Fibroblast of the aortic adventitia (primary cell): ENCODE measurements at places on chromosomes 11 and 22.

GRCh38 chr11:108703916-108704315 is 39.0 kb downstream of the DDX10 start:
- no peak for DNase-seq

DNA sequence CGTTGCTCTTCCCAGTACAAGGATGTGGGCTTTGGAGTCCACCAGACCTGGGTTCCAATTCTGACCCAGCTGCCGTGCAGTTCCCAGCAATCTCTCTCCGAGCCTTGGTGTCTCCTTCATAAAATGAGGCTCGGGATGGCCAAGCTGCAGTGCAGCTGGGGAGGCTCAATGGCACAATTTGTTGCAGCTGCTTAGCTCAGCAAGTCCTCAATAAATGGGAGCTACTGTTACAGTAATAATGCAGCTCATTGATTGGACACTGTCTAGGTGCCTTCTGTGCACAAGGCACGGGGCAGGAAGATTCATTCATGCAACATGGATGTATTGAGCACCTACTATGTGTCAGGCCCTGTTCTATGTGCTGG is 37.1 kb downstream of the SHISAL1 start:
- no peak for DNase-seq

GRCh38 chr11:80188076-80188627 is 747.3 kb upstream of the TENM4 start:
- DNase-seq: no peak

- no peak for DNase-seq
These were observed 8.1 kb downstream of the MALAT1 start for GRCh38 chr11:65506772-65507505.

DNA sequence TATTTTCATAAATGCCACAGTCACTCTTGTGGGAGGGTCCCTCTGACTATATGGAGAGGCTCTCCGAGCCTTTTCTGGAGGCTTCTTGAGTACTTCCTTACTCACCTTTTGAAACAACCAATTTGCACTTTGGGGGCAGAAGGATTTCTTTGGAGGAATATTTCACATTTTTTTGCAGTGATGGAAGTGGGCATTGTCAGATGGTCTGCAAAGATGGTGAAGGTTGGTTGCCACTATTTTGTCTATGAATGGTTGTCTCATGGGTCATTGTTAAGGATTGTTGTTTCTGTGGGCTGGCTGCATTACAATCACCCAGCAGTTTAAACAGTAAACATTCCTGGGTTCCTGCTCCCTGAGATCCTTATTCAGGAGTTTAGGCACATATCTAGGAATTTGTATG is 388.2 kb downstream of the TMEM135 start:
- no peak for DNase-seq

- peak; percentile 59 for DNase-seq
These were observed 1.5 kb upstream of the LARGE1 start for GRCh38 chr22:33921525-33922348.

DNA sequence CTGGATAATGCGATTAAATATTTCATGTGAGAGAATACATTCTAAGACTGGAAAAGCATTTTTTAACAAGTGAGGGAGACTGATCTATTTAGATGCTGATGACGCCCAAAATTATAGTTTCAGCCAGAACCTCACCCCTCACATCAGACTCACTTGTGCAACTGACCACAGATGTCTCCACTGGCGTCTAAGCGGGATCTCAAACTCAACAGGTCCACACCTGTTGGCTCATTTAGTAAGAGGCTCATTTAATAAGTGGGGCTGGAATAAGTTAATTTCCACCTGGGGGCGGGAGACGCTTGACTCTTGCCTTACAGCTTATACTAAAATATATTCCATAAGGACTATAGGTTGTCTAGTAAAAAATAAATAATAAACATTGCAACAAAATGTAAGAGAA is 47.5 kb downstream of the MORC2 start:
- DNase-seq: peak; percentile 3

DNA sequence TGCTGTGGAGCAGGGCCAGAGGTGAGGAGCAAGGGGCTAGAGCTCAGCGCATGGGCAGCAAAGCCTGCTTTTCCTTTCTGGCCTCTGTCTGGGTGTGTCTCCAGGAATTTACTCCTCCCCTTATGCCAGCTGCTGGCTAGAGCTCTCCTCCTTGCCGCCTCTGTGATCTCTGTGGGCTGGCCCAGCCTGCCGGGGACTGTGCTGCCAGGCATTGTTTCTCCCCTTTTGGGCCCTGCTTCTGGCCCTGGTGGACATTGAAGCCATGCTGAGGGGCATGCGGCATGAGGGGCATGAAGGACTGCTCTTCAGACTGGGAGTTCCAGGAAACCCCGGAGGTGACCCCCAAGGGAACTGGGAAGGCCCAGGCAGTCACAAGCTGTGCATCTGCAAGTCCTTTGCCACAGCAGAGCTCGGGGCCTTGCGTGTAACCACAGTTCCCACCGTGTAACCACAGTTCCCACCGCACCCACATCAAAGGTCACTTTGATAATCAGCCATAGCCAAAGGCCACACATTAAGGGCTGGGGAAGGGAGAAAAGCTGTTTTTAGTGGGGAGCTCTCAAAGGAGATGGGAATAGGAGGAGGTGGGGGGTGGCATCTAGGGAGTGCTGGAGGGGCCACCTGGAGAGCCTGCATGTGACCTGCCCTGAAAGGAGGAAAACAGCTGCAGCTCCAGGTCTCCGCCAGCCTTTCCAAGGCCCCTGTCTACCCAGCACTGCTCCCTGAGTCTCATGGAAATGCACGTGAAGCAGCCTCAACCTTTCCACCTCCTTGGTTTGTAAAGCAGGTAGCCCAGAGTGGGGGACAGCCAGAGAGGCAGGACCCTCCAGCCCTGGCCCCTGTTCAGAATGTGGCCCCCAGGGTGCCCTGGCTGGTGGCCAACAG is 62.3 kb downstream of the PPFIBP2 start:
- DNase-seq: no peak

DNA sequence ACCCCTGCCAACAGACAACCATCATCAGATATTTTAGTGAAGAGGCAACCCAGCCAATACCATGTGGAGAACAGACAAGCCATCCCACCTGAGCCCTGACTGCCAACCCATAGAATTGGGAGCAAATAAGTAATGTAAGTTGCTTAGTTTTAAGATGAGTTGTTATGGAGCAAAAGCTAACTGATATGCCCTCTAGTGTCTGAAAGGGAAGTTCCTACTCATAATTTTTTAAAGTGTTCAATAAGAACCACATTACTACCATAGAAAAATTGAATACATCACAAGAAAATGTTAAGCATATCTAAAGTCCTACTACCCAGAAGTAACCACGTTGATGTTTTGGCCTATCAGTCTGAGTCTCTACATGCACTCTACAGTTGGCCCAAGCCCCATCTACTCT is 50.8 kb upstream of the SLC36A4 start:
- peak; percentile 15 for DNase-seq

GRCh38 chr11:65400307-65401072 is 14.1 kb downstream of the FRMD8 start:
- no peak for DNase-seq

DNA sequence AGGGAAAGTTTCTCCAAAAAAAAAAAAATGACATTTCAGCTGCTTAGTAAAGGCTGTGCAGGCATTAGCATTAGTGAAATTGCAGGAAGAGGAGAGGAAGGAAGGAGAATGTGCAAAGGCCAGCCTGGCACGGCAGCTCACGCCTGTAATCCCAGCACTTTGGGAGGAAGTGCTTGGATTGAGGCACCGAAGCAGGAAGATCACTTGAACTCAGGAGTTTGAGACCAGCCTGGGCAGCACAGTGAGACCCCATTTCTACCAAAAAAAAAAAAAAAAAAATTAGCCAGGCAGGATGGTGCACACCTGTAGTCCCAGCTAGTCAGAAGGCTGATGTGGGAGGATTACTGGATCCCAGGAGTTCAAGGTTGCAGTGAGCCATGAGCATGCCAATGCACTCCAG is 7.8 kb downstream of the TRIOBP start:
- DNase-seq: no peak

GRCh38 chr22:25153961-25154666 is 45.5 kb upstream of the CRYBB3 start:
- DNase-seq: peak; percentile 91

- no peak for DNase-seq
These were observed 1461.6 kb downstream of the BRD1 start for GRCh38 chr22:48366056-48366455.

- DNase-seq: no peak
These were observed 1.9 kb upstream of the CHKA start for GRCh38 chr11:68122936-68123539.

GRCh38 chr11:76787911-76788596 is 4.9 kb downstream of the TSKU start:
- DNase-seq: peak; percentile 64

- no peak for DNase-seq
These were observed 57.3 kb upstream of the CEP295 start for GRCh38 chr11:93604008-93604660.

GRCh38 chr11:43547430-43547831 is 133.1 kb upstream of the HSD17B12 start:
- no peak for DNase-seq

GRCh38 chr11:93849751-93850593 is 446 bp downstream of the VSTM5 start:
- DNase-seq: peak; percentile 15

DNA sequence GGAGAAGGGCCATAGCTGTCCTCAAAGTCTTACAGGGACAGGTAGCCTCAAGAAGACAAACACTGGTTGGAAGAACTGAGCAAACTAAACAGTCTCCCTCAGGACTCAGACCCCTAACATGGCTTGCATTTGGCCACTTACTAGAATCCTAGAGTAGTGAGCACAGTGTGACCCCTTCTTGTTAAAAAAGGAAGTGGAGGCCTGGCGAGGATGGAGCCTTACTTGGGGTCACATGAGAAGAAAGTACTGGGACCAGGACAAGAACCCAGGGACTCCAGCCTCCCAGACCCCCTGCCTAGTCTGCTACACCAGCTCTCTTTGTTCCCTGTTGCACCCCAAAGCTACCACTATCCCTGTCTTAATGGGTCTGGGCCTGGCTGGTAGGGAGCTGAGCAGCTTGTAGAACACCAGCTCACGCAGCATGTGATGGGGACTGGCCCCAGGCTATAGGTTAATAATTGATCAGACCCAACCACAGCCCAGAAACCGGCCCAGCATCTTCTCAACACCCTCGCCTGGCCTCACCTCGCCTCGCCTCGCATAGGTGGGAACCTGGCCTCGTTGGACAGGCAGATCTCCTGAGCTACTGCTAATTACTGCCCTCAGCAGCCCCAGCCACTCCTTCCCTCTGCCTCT is 17.6 kb downstream of the DGAT2 start:
- no peak for DNase-seq

GRCh38 chr11:120128392-120129119 is 9.4 kb downstream of the TRIM29 start:
- DNase-seq: peak; percentile 61

DNA sequence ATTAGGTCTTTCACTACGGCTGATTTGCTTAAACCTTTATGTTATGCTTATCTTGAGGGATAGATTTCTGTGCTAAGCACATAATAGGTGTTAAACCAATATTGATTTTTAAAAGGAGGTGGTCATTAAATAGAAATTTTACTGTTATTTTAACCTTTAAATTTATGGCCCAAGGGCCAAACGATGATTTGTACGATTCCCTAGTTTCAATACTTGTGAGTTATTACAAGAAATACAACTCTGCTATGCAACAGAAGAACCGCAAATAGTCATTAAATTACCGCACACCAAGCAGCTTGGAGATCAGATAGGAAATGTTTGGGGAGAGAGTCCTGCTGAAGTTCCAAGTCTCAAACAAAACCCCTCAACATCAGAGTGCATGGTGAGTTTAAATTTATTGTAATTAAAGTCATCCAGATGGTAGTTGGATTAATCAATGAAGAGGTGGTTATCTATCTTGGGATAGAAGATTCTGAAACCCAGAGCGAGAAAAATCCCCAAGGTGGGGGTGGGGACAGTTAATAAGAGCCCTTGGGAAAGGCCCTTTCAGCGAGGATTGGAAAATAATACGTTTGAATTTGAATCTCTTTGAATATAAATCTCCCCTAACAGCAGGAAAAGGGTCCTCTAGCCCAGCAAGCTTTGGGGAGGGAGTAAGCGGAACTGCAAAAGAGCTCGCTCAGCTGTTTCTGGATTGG is 805 bp upstream of the QSER1 start:
- DNase-seq: peak; percentile 15

DNA sequence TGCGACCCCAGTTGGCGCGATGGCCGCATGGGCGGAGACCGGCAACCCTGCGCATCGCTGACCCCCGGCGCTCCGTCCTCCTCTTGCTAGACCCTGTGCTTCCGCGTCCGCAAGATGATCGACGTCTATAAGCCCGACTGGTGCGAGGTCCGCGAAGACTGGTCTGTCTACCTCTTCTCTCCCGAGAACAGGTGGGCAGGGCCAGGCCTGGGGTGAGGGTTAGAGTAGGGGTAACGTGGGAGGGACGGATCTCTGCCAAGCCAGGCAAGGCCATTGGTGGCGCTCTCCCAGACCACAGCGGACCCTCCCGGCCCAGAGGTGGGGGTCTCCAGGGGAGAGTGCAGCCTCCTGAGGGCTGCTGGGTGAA is 92.1 kb downstream of the CACNA1I start:
- DNase-seq: no peak

GRCh38 chr22:40387746-40388145 is 17.4 kb downstream of the SGSM3 start:
- DNase-seq: no peak

DNA sequence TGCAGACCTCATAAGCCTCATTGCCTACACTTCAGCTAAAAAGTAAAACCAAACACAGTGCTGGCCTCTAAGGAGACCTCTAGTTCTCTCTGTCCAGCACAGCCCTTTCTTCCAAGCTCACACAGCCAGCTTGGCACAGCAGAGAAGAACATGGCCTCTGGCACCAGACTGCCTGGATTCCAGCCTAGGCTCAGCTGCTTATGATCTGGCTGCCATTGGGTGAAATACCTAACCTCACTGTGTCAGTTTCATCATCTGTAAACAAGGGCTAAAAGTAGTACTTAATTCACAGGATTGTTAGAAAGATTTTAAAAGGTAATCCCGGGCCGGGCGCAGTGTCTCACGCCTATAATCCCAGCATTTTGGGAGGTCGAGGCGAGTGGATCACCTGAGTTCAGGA is 9.9 kb upstream of the ACER3 start:
- peak; percentile 54 for DNase-seq

DNA sequence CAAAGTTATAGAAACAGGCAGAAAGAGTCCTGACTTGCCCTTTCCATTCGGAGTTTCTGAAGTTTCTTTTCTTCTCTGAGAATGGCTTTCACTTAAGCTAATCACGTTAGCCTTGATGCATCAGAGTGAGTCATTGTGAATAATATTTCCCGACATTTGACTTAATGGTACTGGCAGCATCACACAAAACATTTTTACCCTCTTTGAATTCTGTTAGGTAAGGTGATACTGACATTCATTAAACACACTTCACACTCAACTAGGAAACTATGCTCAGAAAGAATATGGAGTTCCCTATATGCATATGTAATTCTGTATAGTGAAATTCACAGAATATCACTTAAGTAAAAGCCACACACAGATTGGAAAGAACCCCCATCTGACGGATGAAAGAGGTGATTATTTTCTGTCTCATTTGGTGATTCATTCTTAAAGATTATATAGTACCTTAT is 120.8 kb upstream of the ARHGAP20 start:
- peak; percentile 84 for DNase-seq

GRCh38 chr22:24418786-24419474 is 8.5 kb upstream of the ADORA2A start:
- DNase-seq: no peak

GRCh38 chr11:69317401-69318092 is 23.6 kb downstream of the MYEOV start:
- peak; percentile 88 for DNase-seq

GRCh38 chr11:8106679-8107078 is 25.7 kb downstream of the TUB start:
- DNase-seq: no peak

- peak; percentile 95 for DNase-seq
These were observed 1.4 kb downstream of the PLXNB2 start for GRCh38 chr22:50305923-50306566.

- no peak for DNase-seq
These were observed 13.6 kb downstream of the PGM2L1 start for GRCh38 chr11:74384641-74385040.
